Thoracic aorta endothelial cell (primary cell): ENCODE measurements at places on chromosomes 11 and 22. TPM values are rescaled to one million over a fixed set of nuclear protein-coding genes. Genes with fewer than 3 reads are reported as not detected.

Gene HBE1
- total RNA-seq: not detected in 2 replicates

Gene BRD1
- 27.1 and 34.6 TPM in 2 replicates for total RNA-seq

Gene TSPAN32
- total RNA-seq: not detected in 2 replicates

Gene PGA3
- not detected in 2 replicates for total RNA-seq

Gene PIK3IP1
- 4.1 and 5.2 TPM in 2 replicates for total RNA-seq

Gene PLA2G3
- total RNA-seq: under 0.01 and 0.29 TPM in 2 replicates
